Activated naive CD8-positive, alpha-beta T cell treated with anti-CD3 and anti-CD28 coated beads, Interleukin-2, amount 10 ng/mL, durations not matched to agents 7 days and 5 days (primary cell): ENCODE measurements at places on chromosomes 12 and 14. TPM values are rescaled to one million over a fixed set of nuclear protein-coding genes. Genes with fewer than 3 reads are reported as not detected.

SENP1 gene
- 36.2 TPM for total RNA-seq

PAPLN gene
- total RNA-seq: 0.72 TPM

P2RX2 gene
- not detected for total RNA-seq

MEG3 gene
- total RNA-seq: not detected

ADGRD1 gene
- not detected for total RNA-seq

GRCh38 chr12:110582276-110583136 lies 612 bp downstream of the PPTC7 start:
- H3K4me1 ChIP-seq: peaks cover 61% of the 10 kb centered on the region
- peak overlapping the region; percentile 94 for H3K4me3 ChIP-seq
- peak; percentile 75 for DNase-seq
- H3K27me3 ChIP-seq: no peaks in the 10 kb centered on the region
- H3K27ac ChIP-seq: peak overlapping the region; percentile 91
- H3K36me3 ChIP-seq: peaks cover 9% of the 10 kb centered on the region

DNA sequence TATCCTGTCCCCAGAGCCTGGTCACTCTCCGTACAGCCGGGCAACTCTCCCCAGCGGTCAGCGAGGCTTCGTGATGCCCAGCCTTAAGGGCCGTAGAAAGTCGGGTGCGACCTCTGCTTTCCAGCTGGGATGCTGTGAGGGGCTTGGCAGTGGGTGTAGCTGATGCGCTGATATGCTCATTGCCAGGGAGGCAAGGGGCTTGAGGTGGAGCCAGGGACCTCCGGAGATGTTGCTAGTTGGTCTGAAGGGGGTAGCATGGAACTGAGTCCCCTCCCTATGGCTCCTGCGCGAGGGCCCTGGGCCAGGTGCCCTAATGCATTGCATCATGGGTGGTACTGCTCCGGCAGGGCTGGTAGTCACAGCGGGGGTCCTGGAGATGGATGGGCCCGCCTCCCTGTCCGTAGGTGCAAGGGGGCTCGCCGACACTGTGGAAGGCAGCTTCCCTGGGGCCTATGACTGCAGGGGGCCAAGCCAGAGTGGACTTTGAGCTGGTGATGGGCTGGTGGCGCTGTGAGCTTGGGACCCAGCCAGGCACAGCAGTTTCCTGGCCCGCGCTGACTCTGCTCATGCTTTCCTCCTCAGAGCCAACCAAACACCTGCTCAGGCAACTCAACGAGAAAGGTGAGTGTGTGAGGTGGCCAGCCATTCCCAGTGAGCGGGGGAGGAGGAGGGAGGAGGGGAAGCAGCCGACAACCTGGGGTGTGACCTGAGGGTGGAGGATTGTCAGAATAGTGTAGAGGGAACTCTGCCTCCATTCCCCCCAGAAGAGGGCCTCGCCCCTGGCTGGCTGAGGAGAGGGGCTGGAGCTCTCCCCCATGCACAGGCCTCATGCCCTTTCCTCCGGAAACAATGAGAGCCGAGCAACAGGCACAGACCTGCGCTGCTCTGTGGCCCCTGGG lies 32.3 kb downstream of the PLEKHG3 start:
- H3K36me3 ChIP-seq: no peaks in the 10 kb centered on the region
- DNase-seq: no peak
- H3K4me1 ChIP-seq: peaks cover 4% of the 10 kb centered on the region
- H3K4me3 ChIP-seq: no peak overlapping the region
- no peak overlapping the region for H3K27ac ChIP-seq

DNA sequence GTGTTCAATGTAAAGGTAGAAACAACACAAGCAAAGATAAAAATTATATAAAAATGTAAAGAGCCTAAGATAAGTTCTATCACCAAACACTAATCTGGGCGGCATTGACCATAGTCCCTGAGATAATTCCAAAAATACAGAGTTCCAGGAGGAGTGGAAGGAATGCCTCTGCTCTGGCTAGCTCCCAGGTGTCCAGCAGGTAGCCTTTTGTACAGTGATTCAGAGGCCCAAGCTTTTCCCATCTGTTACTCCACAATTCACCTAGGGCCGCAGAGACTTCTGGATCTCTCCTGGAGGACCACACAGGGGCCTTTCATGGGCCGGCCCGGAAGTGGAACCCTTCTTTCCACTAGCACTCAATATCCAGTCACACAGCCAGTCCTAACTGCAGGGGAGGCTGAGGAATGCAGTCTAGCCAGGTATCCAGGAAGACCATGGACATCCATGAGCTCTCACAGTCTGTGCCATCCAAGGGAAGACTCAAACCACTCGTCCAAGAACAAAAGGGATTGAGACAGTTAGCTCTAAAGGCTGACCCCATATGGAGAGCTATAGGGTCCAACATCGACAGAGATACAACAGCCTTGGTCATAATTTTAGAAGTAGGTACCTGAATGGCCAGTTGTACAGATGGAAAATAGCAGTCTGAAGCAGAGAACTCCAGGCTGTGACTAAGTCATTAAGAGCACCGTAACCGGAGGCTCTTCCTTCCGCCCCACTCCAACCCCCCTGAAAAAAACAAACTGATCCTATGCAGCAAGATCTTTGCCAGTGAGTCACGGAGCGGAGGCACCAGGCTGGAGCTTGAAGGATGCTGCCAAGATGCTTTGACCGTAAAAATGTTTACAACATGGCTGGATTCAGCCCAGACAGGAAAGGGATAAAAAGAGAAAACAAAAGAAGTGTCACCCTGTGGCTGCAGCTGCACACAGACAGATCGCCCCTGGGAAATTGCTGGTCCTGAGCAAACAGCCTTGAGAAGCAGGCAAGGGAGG lies 204.8 kb downstream of the NUAK1 start:
- H3K27ac ChIP-seq: no peak overlapping the region
- no peaks in the 10 kb centered on the region for H3K27me3 ChIP-seq
- no peak for DNase-seq

DNA sequence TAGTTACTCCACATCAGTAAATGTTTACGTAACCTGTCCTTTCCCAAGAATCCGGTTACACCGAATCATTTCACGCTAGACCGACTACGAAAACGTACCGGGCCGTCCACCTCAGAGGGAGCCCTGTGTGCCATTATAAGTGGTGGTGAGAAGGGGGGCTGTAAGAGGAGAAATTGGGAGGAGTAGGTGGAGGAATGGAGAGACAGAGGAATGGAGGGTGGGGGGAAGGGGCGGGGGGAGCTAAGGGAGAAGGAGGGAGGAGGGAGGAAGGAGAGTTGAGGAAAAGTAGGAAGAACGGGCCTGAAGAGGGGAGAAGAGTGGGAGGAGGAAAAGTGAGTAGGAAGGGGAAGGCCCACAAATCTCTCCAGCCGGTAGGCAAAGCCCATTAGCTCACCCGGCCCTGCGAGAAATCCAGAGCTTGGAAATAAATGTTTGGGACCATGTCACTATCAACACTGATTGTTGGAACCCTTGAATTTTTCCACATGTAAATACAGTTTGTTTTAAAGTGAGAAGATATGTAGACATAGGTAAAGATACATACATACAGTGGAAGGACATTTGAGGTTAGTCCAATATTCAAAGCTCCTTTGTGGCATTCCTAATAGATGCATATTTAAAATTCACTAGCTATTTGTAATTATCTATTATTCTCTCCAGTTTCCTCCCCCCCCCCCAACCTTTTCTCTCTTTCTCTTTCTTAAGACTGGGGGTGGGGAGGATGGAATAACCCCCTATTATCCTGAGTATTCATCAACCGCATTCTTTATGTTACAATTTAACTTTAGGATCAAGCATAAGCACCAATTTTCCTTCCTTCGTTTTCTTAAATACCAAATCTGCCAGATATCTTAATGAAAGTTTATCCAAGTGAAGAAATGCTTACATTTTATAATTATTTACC lies 2.1 kb upstream of the FOXG1 start:
- H3K27ac ChIP-seq: no peak overlapping the region
- H3K36me3 ChIP-seq: peaks cover 2% of the 10 kb centered on the region
- no peak overlapping the region for H3K4me3 ChIP-seq
- H3K4me1 ChIP-seq: peaks cover 8% of the 10 kb centered on the region
- no peak for DNase-seq

- no peak overlapping the region for H3K4me3 ChIP-seq
- H3K4me1 ChIP-seq: no peaks in the 10 kb centered on the region
- no peaks in the 10 kb centered on the region for H3K27me3 ChIP-seq
- no peak overlapping the region for H3K27ac ChIP-seq
- no peaks in the 10 kb centered on the region for H3K36me3 ChIP-seq
Measured at GRCh38 chr14:46861753-46862152, 210.2 kb upstream of the RPL10L start.

- H3K27me3 ChIP-seq: peaks cover 24% of the 10 kb centered on the region
- H3K27ac ChIP-seq: no peak within 1 kb of the TSS
- H3K4me3 ChIP-seq: peak within 1 kb of the TSS; percentile 94
- DNase-seq: no peak
- H3K4me1 ChIP-seq: peaks cover 36% of the 10 kb centered on the region
Measured at GRCh38 chr14:21100931-21101330, at the start of gene TMEM253. Gene TMEM253 (plus strand): TSS chr14:21101066. CDS start chr14:21101344, 278 bp downstream.

GRCh38 chr12:46438719-46439319 lies 66.2 kb upstream of the SLC38A2 start:
- peaks cover 6% of the 10 kb centered on the region for H3K36me3 ChIP-seq
- H3K27me3 ChIP-seq: no peaks in the 10 kb centered on the region
- no peak overlapping the region for H3K4me3 ChIP-seq
- no peak for DNase-seq
- peaks cover 1% of the 10 kb centered on the region for H3K4me1 ChIP-seq

DNA sequence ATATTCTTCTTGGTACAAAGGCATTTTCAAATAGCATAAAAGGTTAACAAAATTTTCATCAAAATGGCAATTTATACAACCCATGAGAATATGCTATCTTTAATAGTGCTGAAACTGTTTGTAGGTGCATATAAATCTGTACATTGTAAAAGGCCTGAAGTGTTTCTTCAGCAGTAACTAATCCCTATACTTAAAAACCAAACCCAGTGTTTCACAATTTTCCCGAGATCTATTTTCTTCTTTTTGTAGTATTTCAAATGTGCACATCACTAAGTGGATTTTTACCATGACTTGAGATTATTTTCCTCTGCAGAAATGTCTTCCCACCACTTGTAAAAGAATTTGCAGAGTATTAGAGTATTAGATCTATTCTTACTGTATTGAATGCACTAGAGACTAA lies 76.5 kb downstream of the FERMT2 start:
- H3K27ac ChIP-seq: no peak overlapping the region
- H3K4me3 ChIP-seq: no peak overlapping the region
- no peak for DNase-seq
- H3K4me1 ChIP-seq: no peaks in the 10 kb centered on the region

GRCh38 chr12:119183942-119184695 lies 5.4 kb downstream of the HSPB8 start:
- H3K4me3 ChIP-seq: no peak overlapping the region
- no peaks in the 10 kb centered on the region for H3K4me1 ChIP-seq
- H3K36me3 ChIP-seq: no peaks in the 10 kb centered on the region
- no peak overlapping the region for H3K27ac ChIP-seq
- H3K27me3 ChIP-seq: no peaks in the 10 kb centered on the region

GRCh38 chr14:104956290-104956890 lies 21.8 kb downstream of the AHNAK2 start:
- H3K36me3 ChIP-seq: no peaks in the 10 kb centered on the region
- no peak overlapping the region for H3K27ac ChIP-seq
- H3K4me3 ChIP-seq: no peak overlapping the region

DNA sequence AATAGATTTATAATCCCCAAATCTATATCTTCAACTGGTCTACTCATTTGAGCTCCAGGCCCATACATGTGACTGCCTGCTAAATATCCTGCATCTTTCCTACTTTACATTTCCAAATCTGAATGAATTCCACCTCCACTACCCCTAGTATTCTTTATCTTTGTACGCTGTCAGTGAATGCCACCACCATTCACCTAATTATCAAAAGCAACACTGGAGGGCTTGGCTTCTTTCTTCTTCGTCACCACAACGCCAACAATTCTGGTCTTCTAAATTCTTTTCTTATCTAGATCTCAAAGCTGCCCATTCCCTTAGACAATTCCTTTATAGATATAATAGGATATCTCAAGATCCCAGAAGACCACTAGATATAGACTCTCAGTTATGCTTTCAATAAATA lies 47.1 kb upstream of the ADAMTS20 start:
- H3K27me3 ChIP-seq: no peaks in the 10 kb centered on the region
- no peak overlapping the region for H3K4me3 ChIP-seq
- no peak for DNase-seq
- no peaks in the 10 kb centered on the region for H3K36me3 ChIP-seq
- no peaks in the 10 kb centered on the region for H3K4me1 ChIP-seq

DNA sequence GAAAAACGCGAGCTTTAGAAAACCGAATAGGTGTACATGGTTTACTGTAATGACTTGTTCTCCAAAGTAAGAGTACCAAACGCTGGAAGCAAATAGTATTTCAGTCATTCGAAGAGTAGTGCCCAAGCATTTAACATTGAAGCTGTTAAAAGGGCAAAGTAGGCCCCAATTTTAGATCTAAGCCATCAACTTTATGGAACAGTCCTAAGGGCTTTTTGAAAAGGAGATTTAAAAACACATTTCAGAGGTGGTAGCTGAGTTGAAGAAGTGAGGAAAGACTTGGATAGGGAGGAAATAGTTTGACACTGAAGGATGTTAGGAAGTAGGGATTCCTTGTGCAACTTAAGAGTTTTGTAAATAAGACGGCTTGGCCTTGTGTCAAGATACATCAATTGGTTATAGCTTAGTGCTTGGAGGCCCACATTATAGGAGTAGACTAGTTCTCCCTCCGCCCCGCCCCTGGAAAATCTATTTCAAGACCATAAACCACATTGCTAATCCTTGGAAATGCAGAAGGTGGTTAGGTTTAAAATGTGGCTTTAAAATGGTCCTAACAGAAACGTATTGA lies 783 bp upstream of the TUBA1B start:
- no peak for DNase-seq
- peaks cover 37% of the 10 kb centered on the region for H3K36me3 ChIP-seq
- peak overlapping the region; percentile 89 for H3K4me3 ChIP-seq
- H3K27ac ChIP-seq: peak overlapping the region; percentile 90
